ENCODE measurements at places on chromosomes 3 and 15.

- no peak for DNase-seq
Observed at GRCh38 chr3:86934851-86935250, 56.1 kb downstream of the VGLL3 start.

- no peak for DNase-seq
Observed at GRCh38 chr3:127371334-127371733, 83.5 kb upstream of the PRR20G start.

- no peak for DNase-seq
Observed at GRCh38 chr3:86989006-86989405, 1.9 kb downstream of the VGLL3 start.

DNA sequence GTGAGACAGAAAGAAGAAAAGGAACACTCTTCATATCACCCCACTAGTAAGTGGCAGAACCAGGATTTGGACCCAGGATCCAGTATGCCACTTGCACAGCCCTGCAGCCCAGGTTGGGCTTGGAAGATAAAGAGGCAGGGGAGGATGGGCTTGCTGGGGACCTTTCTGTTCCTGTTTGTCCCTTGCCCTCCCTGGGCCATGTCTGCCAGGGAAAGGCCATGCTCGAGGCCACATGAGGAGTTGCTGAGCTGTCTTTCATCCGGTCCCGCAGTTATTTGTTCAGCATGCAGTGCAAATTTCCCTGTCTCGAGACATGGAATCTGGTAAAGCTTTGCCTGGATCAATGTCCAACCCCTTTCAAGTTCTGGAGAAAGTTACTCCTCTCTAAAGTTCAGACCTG is 116.0 kb upstream of the MRPS22 start:
- DNase-seq, result no peak

GRCh38 chr15:67146875-67147381 is 81.5 kb downstream of the SMAD3 start:
- peak; percentile 33 for DNase-seq

DNA sequence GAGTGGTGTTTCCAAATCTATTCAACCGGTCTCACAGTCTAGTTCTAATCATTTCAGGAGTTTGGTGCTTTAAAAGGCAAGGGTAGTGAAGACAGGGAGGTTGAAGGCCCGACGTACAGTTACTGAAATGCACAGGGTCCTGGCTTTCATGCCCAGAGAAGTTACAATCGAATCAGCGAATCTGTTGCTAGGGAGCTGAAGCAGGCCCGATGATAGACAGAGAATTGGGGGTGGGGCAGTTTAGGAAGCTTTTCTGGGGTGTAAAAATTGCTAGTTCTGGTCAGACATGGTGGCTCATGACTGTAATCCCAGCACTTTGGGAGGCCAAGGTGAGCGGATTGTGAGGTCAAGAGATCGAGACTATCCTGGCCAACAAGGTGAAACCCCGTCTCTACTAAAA is 63.1 kb upstream of the ATP13A3 start:
- DNase-seq, result no peak

DNA sequence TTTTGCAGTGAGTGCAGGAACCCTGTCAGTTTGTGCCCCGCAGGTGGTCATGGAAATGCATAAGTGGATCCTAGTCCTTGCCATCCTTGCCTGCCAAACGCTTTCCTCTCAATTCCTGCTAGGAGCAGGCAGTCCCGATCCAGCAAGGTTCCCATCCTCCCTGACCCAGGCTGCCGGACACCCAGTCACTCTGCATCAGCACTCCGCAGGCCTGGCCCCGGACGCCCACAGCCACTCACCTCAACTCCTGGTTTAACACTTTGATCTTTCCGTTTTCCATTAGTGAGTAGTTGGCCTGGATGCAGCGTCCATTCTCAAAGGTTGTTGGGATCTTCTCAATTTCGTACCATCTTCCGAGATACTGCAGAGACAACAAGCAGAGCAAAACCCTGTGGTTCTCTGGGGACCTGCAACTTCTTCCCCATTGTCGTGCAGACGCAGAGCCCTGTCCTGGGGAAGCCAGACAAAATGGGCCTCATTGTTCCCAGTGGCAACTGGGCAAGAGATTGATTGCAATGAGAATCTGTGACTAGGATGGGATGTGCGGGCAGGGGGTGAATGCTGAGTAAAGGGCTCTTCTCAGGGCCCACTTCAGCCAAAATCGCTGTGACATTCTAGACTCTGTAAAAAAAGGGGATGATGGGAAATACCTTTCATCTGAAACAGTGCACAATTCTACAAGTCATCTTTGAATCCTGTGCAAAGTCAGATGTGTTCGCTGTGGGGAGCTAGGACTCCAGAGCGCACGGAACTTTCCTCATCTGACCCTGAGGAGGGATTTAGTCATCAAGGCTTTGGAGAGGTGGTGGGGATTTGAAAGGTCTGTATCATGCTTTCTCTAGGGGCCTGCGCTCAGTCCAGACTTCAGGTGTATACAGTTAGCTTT is 9.9 kb downstream of the APOD start:
- DNase-seq, result no peak

- peak; percentile 90 for DNase-seq
Observed at GRCh38 chr3:29065211-29065785, 215.6 kb upstream of the RBMS3 start.

GRCh38 chr3:127779747-127780146 is 42.6 kb downstream of the MGLL start:
- no peak for DNase-seq

DNA sequence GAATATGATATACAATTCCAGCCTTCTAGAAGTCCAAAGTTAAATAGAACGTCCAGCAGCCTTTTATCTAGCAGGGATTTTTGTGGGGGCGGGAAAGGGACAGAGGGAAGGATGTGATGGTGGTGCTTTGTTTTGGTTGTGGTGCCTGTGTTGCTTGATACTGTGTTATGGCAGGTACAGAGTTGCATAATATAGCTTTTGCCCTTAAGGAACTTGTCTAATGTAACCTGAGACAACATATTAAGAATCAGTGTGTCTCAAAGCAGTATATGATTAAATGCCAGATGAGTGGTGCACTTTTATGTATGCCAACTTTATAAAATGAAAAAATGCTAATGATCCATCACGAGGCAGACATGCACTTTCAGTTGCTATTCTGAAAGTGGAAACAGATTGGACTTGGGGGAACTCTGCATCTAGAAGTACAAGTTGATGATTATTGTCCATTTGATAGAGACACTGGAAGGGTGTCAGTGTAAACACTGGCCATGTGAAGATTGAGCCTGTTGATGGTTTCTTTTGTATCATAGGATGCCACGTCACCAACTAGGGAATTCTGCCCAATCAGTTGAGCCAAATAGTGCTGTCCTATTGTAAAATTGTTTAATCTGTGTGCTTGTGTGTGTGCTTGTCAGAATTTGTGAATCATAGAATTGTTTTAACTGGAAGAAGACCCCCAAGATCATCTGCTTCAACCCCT is 23.0 kb downstream of the NEO1 start:
- DNase-seq, result no peak

- DNase-seq, result no peak
Observed at GRCh38 chr15:89802231-89802928, 12.3 kb downstream of the ANPEP start.

DNA sequence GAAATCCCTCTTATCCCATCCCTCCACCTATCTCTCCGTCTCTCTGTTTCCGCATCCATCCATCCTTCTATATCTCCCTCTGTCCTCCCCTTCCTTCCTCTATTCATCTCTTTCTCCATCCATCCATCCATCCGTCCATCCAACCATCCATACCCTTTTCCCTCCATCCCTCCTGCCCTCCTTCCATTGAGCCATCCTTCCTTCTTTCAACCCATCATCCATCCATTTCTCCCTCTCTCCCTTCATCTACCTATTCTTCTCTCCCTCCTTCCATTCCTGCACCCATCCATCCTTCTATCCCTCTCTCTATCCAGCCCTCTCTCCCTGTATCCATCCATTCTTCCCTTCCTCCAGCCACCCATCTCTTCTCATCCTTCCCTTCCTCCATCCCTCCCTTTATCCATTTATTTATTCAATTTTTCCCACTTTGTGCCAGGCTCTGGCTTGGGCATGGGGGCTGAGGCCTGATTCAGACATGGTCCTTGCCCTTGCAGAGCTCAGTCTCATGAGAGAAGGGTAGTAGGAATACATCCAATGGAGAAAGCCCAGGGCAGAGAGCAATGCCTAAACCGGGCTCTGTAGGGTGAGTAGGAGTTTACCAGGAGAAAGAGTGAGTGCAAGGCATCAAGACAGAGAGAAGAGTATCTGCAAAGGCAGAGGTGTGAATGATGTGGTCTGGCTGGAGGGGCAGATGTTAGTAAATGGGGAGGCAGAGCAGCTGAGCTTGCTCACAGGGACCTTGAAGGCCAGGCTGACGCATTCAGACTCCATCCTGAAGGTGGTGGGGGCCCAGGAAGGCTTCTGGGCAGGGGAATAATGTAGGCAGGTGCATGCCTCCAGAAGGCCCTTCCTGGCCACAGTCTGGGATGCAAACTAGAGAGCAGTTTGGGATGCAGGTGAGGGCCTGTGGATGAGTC is 19.5 kb upstream of the FBLN2 start:
- no peak for DNase-seq

DNA sequence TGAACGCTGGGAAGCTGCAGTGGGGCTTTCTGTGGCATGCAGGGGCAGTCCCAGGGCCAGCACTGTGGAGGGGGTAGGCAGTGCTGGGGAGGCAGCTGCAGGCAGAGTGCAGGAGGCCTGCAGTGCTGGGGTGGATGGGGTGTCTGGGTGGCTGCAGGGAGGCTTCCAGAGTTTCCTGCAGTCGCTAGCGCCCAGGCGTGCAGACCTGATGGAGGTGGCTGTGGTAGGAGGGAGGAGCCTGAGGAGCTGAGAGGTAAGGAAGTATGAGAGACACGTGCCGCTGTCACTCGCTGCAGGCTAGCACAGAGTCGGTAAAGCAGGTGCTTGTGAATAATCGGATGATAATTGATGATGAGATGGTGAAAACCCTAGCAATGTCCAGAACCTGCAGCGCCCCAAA is 16.3 kb downstream of the SYNM start:
- no peak for DNase-seq

DNA sequence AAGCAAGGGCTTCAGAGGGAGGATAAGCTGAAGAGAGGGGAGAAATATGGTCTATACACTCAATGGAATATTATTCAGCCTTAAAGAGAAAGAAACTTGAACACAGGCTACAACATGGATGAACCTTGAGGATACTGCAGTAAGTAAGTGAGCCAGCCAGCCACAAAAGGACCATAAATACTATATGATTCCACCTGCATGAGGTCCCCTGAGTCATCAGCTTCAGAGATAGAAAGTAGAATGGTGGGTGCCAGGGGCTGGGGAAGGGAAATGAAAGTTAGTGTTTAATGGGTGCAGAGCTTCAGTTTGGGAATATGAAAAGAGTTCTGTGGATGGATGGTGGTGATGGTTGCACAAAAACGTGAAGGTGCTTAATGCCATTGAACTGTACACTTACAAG is 68.4 kb upstream of the SEC13 start:
- no peak for DNase-seq

- DNase-seq, result no peak
Observed at GRCh38 chr15:65207280-65207840, 3.9 kb downstream of the CILP start.

DNA sequence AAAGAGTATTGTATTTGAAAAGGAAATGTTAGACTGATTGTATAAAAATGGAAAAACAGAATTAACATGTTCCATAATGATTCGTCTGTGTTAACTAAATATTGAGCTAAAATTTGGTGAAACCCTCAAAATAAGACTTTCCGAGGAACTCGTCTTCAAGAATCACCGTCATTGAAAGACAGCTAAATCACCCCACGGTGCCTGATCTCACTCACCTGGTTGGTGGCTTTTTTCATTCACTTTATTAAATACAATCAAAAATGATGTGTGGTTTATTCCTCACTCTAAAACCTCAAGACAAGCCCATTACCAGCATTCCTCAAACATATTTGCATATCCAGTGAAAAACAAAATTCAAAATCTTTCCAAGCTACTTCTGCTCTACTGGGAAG is 153.9 kb downstream of the FOXP1 start:
- DNase-seq, result no peak

DNA sequence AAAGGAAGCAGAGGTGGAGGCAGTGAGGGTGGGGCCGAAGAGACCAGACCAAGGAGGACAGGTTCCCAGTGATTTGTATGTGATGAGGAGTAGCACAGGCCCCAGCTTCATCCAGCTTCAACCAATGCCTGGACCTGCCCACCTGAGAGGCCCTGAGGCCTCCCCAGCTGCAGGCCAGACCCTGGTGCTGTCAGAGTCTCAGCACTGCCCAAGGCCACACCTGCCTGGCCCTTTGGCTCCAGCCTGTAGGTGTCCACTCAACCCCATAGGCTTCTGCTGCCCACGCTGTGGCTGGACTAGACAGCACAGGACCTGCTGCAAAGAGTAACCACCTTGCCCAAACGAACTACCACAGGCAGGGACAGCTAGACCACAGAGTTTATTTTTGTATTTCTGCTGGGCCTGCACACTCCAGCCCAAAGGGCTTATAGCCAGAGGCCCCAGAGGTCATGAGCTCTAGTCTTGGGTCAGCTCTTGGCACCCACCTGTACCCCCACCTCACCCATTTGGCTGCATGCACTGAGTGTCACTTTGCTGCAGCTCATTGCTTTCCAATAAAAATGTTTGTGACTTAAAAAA is 81.9 kb upstream of the CDV3 start:
- DNase-seq, result no peak

DNA sequence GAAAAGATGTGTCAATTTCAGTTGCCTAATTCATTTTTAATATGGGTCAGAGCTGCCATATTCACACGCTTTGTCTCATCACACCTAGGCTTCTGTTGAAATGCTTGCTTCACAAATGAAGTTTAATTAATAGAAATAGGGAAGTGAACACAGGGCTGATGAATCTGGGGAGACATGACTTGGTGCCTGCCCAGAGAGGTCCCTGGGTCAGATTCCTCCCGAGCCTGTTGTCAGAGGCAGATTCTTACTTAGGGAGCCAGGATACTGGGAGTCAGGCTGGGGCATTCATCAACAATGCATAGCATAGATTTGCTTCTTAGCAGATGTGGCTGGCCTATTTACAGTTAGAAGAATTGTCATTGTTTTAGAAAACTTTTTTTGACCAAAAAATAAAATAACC is 90.6 kb downstream of the CACNA1D start:
- no peak for DNase-seq

GRCh38 chr3:66555214-66555844 is 54.5 kb upstream of the LRIG1 start:
- no peak for DNase-seq

DNA sequence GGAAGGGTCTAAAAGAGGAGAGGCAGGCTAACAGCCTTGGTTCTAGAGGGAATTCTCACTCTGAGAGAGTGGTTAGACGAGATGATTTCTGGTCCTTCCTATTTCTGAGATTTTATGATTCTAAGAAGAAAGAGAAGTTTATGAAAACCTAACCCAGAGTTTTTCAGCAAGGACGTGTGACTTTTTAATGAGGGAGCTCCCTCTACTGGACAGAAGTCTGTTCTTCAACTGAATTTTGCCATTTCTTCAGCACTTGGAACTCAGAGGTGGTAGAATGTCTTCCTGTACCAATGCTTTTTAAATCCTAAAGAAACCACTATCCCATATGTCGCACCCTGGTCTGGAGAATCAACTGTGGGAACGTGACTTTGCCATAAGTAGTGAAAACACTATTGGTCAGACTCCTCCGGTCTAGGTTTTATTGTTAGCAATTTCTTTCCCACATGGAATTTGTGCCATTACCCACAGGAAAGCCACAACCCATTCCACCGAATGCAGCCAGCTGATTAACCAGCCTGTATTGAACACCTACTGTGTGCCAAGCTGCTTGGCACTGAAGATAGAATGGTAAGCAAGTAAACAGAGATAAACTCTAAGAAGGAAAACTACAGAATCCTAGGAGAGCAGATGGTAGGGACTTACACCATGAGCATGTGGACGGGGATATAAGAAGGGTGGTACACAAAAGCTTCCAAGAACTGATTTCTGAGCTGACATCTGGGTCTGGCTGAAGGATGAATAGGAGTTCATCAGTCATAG is 199.5 kb upstream of the LMCD1 start:
- peak; percentile 42 for DNase-seq
